WTC11 (cell line): ENCODE measurements at places on chromosomes 4 and X.

DNA sequence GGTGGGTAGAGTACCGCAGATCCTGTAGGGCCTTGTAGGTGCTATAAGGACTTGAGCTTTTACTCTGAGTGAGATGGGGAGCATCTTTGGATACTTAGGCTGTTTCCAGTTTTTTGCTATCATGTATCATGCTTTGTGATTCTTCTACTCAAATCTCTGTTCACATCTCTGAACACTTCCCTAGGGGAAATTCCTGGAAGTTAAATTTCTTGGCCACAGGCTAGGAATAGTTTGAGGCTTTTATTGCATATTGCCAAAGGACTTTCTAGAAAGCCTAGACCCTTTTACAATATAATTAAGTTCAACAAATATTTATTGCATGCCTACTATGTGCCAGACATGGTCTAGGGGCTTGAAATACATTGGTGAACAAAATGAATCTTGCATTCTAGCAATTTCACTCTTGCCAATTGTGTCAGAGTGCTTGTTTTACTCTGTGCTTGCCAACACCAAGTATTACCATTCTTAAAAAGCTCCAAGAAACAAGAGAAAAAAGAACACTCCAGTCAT lies 4.1 kb upstream of the PGRMC1 start:
- no peak for DNase-seq

GRCh38 chrX:100449696-100450608 lies 39.9 kb upstream of the PCDH19 start:
- DNase-seq, result no peak

DNA sequence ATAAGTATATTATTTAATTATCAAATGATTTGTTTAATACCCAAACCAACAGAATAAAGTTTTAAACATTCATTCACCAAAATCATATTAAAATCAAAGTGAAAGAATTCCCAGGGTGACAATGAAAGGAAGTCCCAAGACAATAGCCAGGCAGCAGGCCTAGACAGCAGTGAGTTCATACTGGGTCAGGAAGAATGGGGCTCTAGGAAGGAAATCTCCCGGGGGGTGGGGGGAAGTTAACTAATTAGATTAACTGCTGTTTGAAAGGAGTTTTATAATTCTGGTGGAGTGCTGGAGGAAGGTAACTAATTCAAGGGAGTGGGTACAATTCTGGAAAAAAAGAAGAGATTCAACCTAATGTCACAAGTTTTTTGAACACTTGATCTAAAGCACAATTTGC lies 104.1 kb downstream of the ZAR1 start:
- DNase-seq, result peak; percentile 16

DNA sequence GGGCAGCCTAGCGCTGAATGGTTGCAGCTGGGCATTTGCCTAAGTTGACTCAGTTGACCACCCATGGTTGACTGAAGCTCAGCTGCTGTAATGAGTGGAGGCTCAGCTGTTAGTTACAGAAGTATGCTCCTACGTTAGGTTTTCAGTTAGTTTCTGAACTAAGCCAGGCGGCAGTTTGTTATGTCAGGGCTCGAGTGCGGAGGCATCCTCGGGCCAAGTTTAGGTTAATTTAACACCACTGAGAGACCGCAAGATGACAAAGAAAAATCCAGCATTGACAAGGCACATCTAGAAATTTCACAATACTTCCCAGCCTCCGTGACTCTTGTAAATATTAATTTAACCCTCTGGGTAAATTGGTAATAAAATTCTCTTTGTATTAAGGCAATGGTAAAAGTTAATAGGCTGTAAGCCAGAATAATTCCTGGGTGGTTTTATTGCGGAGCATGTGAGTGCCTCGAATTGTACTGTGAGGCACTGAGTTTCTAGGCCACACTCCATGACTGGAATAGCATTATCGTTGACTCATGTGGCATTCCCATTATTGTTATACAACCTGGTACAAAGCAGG lies 33.1 kb upstream of the CDKN2AIP start:
- DNase-seq, result no peak

DNA sequence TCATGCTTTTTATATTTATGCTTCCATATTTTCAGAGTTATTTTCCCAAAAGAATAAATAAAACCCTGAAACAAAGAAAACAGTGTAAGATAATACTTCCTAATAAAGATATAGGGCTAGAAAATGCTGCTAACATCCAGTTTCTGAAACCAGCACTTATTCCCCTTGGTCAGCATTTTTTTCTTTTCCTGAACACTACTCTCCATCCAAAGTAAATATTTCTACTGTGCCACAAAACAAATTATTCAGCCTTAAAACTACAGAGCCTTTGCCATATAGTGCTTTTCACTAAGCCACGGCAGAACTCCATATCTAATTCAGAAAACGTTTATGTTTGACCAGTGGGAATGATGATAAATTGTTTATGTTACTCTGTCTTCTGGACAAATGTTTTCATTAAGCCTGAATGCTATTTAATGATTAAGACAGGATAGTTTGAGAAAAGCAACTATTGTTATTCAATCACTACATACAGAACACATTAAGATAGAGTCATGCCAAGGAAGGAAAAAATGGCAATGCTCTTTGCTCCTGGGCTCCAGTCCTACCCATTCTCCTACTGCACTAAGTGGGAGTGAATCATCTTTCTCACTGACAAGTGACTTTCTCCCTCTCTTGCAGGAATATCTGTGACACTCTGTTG lies 723.9 kb downstream of the FAT4 start:
- no peak for DNase-seq

GRCh38 chrX:110208092-110208491 lies 109.8 kb downstream of the AMMECR1 start:
- no peak for DNase-seq

- no peak for DNase-seq
Measured at GRCh38 chr4:160352637-160353036, 1249.8 kb downstream of the RAPGEF2 start.

GRCh38 chr4:20899591-20899990 lies 199.3 kb downstream of the PACRGL start:
- no peak for DNase-seq

GRCh38 chr4:169622566-169622965 lies 2.2 kb downstream of the CLCN3 start:
- no peak for DNase-seq

- no peak for DNase-seq
Measured at GRCh38 chrX:71989768-71990426, 79.3 kb downstream of the NHSL2 start.

- DNase-seq, result no peak
Measured at GRCh38 chr4:686413-687040, 2.4 kb downstream of the SLC49A3 start.

DNA sequence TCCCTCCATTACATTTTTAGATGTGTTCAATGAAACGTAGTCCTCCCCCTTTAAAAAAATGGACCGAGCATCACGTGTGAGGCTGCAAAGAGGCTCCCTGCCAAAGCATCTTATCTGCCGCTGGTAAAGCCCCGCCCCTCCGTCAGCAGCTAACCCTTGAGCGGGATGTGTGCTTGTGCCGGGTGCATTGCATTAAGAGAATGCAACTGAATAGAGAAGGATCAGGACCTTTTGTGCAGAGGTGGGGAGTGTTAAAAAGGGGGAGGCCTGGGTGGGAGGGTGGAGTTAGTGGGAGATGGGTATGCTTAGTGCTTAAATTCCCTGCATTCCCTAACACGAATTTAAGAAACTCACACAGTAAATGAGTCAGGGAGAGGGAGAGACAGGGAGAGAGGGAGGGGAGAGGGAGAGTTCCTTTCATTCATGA lies 66.0 kb downstream of the TBL1X start:
- peak; percentile 69 for DNase-seq

DNA sequence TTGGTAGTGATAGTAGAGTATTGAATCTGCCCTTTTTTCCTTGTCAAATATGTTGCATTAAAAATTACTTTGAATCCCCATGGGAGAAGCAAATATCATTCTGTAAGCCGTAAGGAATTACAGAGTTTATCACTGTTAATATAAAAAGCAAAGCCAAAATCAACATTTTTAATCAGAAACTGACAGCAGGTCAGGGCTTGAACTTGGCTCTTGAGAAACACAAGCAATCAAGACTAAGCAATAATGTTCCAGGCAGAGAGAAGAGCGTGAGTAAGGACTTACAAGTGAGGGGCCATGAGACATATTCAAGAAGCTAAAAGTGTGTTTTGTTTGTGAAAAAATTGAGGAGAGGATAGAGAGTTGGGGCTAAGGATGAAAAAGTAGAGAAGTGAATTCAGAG lies 68.2 kb downstream of the ARHGAP6 start:
- DNase-seq, result no peak

DNA sequence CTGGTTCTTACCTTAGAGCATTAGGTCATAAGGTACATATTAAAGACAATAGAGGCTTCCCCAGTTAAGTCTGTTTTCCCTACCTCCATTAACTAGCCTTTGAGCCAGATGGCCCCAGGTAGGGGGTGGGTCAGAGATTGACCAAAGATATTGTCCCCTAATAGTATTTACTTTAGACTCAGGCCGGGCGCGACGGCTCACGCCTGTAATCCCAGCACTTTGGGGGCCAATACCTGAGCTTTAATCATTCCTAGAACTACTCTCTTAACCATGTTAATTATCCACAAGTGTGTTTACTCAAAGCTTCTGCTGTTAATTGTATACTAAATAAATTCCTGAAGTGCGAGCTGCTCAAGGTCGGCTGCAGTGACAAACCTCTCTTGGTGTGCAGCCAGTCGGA lies 28.0 kb upstream of the AMBN start:
- DNase-seq, result no peak

DNA sequence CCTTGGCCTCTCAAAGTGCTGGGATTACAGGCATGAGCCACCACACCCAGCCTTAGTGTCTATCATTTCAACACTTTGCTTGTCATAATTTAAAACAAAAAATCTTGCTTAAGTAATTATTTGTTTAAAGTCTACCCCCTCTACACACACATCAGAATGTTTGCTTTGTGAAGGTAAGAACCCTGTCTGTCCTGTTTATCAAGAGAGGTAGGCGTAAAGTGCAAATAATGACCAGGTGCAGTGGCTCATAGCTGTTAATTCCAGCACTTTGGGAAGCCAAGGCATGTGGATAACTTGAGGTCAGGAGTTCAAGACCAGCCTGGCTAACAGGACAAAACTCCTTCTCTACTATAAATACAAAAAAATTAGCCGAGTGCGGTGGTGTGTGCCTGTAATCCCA lies 326.7 kb upstream of the CLNK start:
- no peak for DNase-seq

GRCh38 chr4:39305912-39306677 lies 60.1 kb downstream of the RFC1 start:
- no peak for DNase-seq

GRCh38 chr4:7403001-7403400 lies 31.7 kb downstream of the PSAPL1 start:
- no peak for DNase-seq

DNA sequence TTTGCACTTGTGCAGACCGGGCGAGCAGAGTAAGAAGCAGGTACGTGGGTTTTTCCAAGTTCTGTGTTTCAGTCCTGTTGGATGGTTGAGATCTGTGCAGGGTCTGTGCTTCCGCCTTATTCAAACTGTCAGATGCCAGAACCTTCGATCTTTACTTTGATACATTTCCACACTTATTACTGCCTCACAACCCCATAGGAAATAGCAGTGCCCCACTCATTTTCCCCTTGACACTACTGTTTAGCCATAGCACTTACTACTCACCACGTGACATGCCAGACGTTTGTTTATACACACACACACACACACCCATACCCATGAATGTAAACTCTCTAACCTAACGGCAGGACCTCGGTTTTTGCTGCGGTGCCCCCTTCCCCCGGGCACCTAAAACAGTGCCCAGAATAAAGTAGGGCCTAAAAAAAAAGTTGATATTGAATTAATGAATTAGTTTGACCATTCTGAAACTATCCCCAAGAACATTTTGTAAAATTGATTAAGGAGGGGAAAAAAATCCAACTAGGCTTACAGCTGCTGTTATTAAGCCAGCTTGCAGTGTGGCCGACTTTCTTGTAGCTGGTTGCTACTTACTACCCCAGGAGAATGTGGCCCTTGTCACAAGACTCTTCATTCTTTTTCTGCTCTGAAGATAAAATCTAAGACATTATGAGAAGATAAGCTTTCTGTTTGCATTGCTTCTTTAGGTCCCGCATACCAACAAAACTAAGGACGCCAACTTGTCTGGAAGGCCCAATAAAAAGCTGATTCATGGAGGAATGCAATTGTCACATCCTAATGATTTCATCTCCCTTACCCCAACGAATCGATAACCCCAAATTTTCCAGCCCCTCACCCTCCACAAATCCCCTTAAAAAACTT lies 704 bp upstream of the SEPSECS start:
- DNase-seq, result no peak

- no peak for DNase-seq
Measured at GRCh38 chr4:112882286-112882685, 167.2 kb upstream of the ANK2 start.

DNA sequence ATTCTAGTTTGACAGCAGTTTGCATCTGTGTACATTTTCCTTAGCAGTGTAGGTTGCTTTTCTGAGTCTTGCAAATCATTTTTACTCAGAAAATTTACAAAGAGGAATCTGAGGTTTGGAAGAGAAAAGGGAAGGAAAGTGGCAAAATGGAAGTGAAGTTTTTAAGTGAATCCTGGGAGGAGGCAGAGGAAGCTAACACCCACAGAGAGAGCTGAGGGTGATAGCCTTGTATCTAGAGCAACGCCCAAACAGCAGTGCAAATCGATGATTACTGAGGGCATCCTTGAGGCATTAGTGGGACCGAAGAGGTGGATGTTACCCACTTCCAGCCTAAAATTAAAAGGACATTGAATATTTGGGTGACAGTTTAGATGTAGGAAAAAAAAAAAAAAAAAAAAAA lies 31.8 kb downstream of the KLF3 start:
- no peak for DNase-seq

GRCh38 chr4:86043755-86044592 lies 315.9 kb downstream of the MAPK10 start:
- no peak for DNase-seq

- no peak for DNase-seq
Measured at GRCh38 chrX:8313844-8314243, 142.8 kb upstream of the VCX2 start.

DNA sequence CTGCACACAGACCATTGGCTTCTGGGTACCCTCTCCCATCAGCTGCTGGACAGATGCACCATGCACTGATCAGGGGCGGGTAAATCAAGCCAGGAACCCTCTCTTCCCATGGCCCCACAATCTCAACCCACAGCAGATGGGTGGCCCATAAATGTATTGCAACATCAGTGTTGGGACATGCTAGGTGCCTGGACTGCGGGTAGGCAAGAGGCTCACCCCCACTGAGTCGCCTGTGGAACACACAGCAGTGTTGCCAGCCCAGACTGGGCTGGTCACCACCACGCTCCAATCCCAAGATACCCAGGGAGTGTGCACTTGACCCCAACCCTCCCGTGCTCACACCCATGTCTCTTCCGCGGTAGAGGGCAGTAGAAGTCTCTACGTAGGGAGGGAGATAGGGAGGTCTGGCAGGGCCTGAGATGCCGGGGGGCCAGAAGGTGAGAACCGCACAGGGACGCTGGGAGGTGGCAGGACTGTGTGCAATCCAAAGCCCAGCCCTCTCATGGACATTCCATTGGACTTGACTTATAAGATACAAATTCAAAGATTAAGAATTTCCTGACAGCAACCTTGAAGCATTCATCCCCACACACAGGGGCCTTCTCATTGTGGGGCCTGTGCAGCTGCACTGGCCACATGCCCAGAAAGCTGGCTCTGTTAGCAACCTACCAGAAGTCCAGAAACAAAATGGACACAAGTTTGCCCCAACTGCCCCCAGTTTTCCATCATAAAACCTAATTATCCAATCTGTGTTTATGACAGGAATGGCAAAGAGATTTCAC lies 183.7 kb downstream of the NSUN7 start:
- no peak for DNase-seq

- DNase-seq, result no peak
Measured at GRCh38 chr4:7513671-7514070, 78.9 kb upstream of the PSAPL1 start.
